ENCODE measurements at places on chromosomes 6 and 20.
A peak's percentile ranks its signal among the peaks of the same experiment; 100 is the strongest.

DNA sequence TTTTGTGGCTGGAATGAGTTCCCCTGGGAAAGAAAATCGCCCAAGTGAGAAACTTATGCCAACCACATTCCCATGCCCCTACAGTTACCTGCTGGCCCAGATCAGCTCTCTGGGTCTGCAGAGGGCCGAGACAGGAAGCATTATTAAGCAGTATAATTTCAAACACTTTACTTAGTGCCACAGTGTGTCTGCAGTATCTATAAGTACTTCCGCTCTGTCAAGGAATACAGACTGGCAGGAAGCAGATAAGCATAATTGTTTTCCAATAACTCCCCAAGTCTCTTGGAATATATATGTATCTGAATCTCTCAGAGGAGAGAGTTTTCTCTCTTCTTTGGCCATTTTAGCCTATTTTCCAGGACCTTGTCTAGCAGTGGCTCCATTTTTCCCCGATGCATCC is 24.9 kb downstream of the SAYSD1 start:
- no peak for DNase-seq

GRCh38 chr20:38255393-38255792 is 5.1 kb downstream of the KIAA1755 start:
- no peak for DNase-seq

DNA sequence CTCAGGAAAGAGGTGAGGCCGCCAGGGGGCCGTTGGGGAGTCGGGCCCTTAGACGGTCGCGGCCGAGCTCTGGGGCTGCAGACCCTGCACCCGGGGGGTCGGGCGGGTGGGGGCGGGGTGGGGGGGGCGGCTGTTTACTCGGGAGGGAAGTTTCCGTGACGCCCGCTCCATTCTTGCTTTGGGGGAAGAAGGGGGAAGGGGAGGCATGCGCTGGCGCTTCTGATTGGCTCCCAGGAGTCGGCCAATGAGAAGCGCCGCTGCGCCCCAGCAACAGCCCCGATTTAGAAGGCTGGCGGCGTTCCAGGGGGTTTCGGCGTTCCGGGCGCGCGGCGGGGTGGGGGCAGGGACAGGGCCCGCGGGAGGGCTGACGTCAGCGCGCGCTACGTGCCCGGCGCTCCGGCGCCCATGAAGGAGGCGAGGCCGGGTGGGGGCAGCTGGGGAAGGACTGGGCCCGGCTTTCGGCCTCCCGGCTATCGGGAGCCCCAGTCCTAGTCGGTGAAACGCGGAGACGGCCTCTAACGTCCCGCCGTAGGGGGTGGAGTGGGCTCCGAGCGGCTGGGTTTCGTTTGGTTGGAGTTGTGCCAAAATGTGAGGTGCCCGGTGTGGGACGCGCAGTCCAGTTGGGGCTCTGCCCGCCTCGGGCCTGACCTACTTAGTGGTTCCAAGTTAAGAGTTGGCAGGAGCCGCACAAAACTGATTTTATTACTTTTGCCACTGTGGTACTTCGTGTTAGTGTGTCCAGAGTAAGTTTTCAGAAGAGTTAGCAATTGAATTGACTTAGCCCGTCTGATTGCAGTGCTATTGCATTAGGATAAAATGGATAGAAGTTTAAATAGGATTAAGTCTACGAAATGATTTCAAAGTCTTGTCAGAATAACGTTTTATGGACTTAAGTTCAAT is 1.1 kb downstream of the PNRC1 start:
- DNase-seq: peak; percentile 96

- DNase-seq: peak; percentile 57
These were observed 42.6 kb downstream of the KIAA1755 start for GRCh38 chr20:38217791-38218565.

DNA sequence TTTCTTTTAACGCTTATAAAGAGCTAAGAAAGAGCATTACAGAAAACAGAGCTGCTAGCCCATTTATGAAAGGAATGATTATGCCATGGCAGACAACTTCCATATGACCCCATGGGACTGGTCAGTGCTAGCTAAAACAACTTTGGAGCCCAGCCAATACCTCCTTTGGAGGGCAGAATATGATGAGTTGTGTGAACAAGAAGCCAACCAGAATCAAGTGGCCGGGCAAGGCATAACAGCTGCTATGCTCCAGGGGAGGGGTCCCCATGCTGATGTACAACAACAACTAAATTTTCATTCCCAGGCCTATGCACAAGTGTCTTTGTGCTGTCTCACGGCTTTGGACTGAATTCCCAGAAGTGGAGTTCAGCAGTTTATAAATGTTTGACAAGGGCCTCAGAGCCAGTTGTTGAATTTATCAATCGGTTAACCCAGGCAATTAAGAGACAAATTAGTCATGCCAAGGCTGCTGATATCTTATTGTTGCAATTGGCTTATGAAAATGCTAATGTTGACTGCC is 65.0 kb upstream of the ASCC3 start:
- no peak for DNase-seq

DNA sequence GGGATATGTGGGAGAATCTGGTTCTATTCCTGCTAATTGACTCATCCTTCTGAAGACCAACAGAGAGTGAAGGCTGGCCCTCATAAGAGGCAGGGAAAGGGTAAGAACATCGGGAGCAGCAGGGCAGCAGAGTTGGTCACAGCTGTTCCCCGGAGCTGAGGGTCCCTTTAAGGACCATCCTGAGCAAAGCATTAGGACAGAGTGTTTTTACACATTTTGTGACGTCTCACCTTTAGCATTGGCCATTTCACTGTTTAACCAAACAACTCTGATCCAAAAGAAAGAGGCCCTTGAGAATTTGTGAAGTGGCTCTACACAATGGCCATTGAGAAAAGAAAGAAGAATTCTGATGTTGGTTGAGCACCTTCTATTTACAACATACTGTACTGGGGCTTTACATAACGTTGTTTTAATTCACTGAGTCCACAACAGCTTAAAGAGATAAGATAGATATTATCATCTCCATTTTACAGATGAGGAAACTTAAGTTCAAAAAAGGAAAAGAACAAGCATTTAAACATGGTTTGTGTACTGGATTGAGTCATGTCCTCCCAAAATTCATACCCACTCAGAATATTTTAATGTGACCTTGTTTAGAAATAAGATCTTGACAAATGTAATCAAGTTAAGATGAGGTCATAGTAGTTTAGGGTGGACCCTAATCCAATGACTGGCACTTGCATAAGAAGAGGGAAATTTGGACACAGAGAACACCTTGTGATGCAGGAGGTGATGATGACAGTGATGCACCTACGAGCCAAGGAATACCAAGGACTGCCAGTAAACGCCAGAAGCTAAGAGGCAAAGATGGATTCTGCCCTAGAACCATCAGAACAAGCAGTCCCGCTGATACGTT is 62.0 kb downstream of the VGLL2 start:
- no peak for DNase-seq

DNA sequence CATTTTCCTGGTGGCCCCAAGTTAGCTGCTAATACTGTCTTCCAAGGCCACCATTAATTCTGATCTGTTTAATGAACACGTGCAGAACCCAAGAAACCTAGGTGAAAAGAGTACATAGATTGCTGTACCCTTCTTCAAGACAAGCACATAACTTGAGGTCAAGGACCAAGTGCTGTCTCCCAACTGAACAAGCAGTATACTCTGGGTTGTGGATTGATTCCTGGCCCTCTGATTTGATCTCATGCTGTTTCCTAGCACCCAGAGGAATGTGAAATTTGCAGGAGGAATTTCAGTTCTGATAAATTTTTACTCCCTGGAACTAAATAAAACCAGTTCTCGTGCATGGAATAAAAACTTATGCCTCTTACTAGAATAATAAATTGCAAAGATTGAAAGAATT is 75.6 kb downstream of the MTFR2 start:
- DNase-seq: no peak

GRCh38 chr6:57207141-57207540 is 15.0 kb downstream of the RAB23 start:
- DNase-seq: no peak

DNA sequence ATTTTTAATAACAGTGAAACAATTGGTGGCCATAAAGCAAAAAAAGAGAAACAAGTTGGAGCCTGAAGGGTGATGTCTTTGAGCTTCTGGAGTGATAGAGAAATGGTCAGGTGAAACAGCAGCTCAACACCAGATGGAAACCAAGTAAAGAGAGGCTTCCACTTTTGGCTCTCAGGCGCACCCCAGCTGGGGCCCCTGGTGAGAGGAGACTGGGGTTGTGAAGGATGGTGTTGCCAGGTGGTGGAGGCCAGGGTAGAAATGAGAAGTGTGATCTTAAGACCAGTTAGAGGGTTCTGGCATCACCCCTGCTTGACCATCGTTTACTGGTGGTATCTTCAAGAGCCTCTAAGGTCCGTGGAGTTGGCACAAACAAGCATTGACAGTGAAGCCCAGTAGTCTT is 126.0 kb upstream of the AKIRIN2 start:
- no peak for DNase-seq

DNA sequence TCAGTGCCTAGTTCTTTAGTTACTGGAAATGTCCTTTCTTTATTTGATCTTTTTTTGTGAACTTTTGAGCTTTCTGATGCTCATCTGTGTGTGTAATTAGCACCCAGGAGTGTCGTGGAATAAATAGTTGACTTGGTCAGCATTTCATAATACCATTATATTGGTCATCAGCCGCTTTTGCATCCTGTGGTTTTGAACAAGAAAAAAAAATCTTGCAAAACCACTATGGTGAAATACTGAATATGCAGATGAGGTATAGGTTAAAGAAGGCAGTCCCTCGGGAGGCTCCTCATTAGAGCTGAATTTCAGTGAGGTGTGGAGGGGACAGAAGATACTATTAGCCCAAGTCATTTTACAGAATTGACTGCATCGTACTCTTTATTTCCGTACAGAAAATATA is 90.1 kb downstream of the FOXO3 start:
- no peak for DNase-seq

All from ELF-1 (cell line).